Hepatocyte (in vitro differentiated cells): ENCODE measurements at places on chromosomes 16 and 17. TPM values are rescaled to one million over a fixed set of nuclear protein-coding genes. Genes with fewer than 3 reads are reported as not detected.

The KCNAB3 gene
- 1.4 and 1.8 TPM in 2 replicates for total RNA-seq

The FAM222B gene
- 7.9 and 10.3 TPM in 2 replicates for total RNA-seq

The ATP2A1 gene
- 0.13 and 0.72 TPM in 2 replicates for total RNA-seq

DNA sequence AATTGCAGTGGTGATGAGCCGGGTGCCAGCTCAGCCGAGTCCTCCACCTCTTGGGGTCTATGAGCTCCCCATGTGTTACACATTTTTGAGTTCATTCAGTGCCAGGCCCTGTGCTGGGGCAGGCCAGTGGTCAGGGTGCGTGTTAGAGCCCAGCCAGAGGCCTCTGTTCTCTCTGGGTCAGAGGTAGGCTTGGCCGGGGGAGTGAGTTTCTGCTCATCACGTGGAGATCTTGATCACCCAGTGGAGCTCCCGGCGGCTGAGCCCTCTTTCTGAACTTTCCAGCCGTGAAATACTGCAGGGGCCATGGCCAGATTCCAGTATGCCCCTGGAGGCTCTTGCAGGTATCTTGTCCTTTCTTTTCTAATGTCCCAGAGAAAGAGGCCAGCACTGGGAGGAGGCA is 93.0 kb downstream of the RAP1GAP2 start:
- H3K4me3 ChIP-seq, result no peak overlapping the region
- no peak for DNase-seq
- H3K27ac ChIP-seq, result no peak overlapping the region
- H3K4me1 ChIP-seq, result peaks cover 9% of the 10 kb centered on the region
- H3K36me3 ChIP-seq, result no peaks in the 10 kb centered on the region
- H3K27me3 ChIP-seq, result no peaks in the 10 kb centered on the region

The ADORA2B gene
- total RNA-seq, result 9.2 and 11.4 TPM in 2 replicates

- H3K27ac ChIP-seq, result no peak overlapping the region
- no peaks in the 10 kb centered on the region for H3K36me3 ChIP-seq
- H3K27me3 ChIP-seq, result no peaks in the 10 kb centered on the region
- no peak overlapping the region for H3K4me3 ChIP-seq
- no peak for DNase-seq
Measured at GRCh38 chr16:15894571-15895374, 6.4 kb upstream of the CEP20 start.

The DOC2A gene
- total RNA-seq, result 6.8 and 6.9 TPM in 2 replicates

The CENPX gene
- 58.2 and 64.5 TPM in 2 replicates for total RNA-seq

DNA sequence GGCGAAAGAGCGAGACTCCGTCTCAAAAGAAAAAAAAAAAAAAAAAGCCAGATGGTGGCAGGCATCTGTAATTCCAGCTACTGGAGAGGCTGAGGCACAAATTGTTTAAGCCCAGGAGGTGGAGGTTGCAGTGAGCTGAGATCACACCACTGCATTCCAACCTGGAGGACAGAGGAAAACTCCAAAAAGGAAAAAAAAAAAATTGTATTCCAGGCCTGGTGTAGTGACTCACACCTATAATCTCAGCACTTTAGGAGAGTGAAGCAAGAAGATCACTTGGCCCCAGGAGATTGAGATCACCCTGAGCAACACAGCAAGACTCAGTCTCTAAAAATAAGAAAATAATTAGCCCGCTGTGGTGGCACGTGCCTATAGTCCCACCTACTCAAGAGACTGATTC is 20.1 kb downstream of the HBQ1 start:
- H3K27ac ChIP-seq, result peak overlapping the region; percentile 51
- H3K4me1 ChIP-seq, result no peaks in the 10 kb centered on the region
- H3K27me3 ChIP-seq, result no peaks in the 10 kb centered on the region
- peaks cover 2% of the 10 kb centered on the region for H3K36me3 ChIP-seq

- H3K27ac ChIP-seq, result no peak overlapping the region
- DNase-seq, result peak; percentile 66
- H3K36me3 ChIP-seq, result no peaks in the 10 kb centered on the region
- H3K27me3 ChIP-seq, result no peaks in the 10 kb centered on the region
Measured at GRCh38 chr16:4660454-4661007, 32.8 kb upstream of the NUDT16L1 start.

The AFMID gene
- total RNA-seq, result 61.2 and 86.2 TPM in 2 replicates

The NEUROD2 gene
- not detected in 2 replicates for total RNA-seq
